ENCODE measurements at places on chromosomes 11 and 22. TPM values are rescaled to one million over a fixed set of nuclear protein-coding genes. Genes with fewer than 3 reads are reported as not detected.

GSTT2 gene
- total RNA-seq: 0.62 TPM

FXYD2 gene
- 1.4 TPM for total RNA-seq

ZP1 gene
- total RNA-seq: not detected

NXPE1 gene
- not detected for total RNA-seq

MAPK12 gene
- total RNA-seq: 13.2 TPM

RIC3 gene
- total RNA-seq: 11.1 TPM

F2 gene
- 0.11 TPM for total RNA-seq

GRCh38 chr22:26447584-26448329 is 18.7 kb downstream of the ASPHD2 start:
- no peak for DNase-seq

DNA sequence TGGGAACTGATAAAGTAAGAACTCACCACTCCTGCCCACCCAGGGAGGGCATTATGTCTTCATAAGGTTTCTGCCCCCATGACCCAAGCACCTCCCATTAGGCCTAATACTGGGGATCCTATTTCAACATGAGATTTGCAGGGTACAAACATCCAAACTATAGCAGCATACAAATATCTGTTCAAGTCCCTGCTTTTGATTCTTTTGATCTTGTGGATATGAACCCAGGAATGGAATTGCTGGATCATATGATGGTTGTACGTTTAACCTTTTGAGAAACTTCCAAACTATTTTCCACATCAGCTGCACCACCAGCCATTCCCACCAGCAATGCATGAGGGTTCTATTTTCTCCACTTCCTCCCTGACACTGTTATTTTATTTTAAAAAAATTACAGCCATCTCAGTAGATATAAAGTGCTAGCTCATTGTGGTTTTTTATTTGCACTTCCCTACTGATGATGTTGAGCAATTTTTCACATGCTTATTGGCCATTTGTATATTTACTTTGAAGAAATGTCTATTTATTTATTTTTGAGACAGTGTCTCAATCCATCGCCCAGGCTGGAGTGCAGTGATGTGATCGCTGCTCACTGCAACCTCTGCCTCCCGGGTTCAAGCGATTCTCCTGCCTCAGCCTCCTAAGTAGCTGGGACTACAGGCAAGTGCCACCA is 7.1 kb upstream of the ATG16L2 start:
- DNase-seq: no peak

DNA sequence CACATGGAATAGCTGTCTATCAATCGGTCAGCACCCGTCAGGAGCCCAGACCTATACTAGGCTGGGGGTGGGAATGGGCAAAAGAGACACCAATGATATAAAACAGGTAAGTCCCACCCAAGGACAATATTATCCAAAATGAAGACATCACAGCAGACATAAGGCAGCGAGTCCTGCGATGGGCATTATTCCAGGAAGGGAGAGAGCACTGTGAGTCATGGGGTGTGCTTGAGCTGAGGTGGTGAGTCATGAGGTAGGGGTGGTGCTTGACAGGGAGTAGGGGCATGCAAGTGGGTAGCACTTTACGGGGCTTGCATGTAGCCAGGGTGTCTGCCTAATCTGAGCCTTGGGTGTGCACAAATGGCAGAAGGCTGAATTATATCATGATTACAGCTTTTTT is 605.0 kb upstream of the CADM1 start:
- no peak for DNase-seq

- no peak for DNase-seq
These were observed 7.1 kb upstream of the TMA7B start for GRCh38 chr22:39953101-39953500.

DNA sequence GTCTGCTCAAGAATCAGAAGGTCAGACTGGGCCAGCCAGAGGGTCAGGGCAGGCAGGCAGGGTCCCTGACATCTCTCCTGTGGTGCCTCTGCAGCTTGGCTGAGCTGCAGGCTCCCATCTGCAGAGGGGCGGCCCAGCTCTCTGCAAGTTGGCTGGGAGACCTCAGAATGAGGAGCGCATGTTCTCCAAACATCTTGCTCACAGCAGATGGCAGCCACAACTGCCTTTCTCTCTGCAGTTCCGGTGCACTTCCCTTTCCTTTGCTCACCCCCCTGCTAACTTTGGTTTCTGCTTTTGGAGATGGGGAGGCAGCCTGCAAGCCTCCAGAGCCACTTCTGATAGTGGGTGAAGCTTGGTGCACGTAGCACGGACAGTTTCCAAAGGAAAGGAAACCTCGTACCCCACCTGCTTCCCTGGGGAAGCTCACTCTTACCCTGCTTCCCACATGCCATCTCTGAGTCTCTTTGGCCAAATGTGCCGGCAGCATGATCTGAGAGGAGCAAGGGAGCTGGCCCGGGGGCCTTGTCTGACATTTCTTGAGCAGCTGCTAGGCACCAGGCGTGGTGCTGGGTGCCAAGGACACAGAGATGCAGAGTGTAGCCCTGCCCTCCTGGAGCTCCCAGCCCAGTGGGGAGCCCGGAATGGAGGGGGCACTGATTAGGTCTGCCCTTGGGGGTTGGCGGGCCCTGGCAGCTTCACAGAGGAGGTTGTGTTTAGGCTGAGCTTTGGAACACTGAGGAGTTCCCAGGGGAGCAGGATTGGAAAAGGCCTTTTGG is 18.2 kb downstream of the DAGLA start:
- peak; percentile 55 for DNase-seq

- DNase-seq: no peak
These were observed 13.1 kb upstream of the UCP2 start for GRCh38 chr11:73995731-73996130.

DNA sequence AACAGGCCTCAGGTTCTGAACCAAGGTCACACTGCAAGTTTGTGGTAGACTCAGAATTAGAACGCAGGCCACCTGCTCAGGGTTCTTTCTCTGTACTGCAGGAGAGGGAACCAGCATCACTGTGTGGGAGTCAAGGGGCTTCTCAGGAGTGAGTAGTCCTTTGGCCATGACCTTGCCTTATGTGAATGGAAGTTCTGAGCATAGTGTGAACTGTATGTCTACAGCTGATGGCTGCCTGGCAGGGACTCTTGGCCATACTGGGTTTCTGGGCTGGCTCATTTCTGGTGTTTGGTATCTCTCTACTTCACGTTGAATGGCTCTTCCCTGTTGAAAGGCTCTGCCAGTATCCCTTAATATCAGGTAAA is 40.1 kb upstream of the TUB start:
- no peak for DNase-seq

DNA sequence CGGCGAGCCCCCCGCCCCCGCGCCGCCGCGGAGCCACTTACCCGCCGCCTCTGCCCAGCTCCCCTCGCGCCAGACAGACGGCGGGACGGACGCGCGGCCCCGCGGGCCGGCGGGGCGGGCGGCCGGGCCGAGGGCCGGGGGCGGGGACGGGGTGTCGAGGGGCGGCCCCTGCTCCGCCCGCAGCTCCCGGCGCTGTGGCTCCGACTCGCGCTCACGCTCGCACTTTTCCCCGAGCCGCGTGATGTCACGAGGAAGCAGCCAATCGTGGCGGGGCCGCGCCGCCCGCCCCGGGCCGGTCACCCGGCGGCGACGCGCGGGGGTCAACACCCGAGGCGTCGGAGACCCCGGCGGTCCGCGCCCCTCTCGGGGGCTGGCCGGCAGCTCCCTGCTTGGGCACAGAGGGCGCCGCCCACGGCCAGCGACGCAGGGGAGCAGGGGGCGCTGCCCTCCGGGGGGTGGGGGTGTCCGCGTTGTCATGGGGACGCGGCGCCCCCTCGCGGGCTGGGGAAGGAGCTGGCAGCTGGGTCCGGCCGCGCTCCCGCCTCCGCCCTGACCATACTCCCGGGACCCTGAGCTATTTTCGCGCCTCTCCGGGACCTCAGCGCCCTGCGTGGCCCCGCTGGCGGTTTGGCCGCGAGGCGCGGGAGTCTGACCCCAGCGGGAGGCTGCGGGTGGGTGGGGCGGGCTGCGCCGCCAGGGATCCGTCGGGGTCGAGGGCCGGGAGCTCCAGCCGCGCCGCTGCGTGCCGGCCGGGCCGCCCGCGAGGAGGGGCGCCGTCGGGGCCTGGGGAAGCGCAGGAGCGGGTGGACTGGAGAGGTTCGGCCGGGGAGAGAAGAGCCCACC is at the start of gene CHRM4:
Gene CHRM4 (minus strand): TSS at position 199 of the 843 bp plus-strand sequence. CDS start 5,219 bp downstream, outside the sequence.
- no peak for DNase-seq

GRCh38 chr11:96086111-96086510 is 162.2 kb upstream of the MTMR2 start:
- no peak for DNase-seq

- DNase-seq: peak; percentile 65
These were observed 44.5 kb downstream of the PARVB start for GRCh38 chr22:44068422-44069191.

DNA sequence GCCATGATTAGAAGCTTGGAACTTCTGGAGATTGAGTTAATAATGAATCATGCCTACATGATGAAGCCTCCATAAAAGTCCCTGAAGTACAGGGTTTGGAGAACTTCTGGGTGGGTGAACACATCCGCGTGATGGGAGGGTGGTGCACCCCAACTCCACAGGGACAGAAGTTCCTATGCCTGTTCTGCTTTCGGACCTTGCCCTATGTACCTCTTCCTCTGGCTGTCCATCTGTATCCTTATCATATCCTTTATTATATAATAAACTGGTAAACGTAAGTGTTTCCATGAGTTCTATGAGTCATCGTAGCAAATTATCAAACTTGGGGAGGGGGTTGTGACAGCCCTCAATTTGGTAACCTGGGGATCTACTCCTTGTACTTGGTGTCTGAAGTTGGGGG is 60.2 kb downstream of the ADM start:
- no peak for DNase-seq

- DNase-seq: no peak
These were observed 14.5 kb downstream of the RPS3 start for GRCh38 chr11:75413864-75414263.

DNA sequence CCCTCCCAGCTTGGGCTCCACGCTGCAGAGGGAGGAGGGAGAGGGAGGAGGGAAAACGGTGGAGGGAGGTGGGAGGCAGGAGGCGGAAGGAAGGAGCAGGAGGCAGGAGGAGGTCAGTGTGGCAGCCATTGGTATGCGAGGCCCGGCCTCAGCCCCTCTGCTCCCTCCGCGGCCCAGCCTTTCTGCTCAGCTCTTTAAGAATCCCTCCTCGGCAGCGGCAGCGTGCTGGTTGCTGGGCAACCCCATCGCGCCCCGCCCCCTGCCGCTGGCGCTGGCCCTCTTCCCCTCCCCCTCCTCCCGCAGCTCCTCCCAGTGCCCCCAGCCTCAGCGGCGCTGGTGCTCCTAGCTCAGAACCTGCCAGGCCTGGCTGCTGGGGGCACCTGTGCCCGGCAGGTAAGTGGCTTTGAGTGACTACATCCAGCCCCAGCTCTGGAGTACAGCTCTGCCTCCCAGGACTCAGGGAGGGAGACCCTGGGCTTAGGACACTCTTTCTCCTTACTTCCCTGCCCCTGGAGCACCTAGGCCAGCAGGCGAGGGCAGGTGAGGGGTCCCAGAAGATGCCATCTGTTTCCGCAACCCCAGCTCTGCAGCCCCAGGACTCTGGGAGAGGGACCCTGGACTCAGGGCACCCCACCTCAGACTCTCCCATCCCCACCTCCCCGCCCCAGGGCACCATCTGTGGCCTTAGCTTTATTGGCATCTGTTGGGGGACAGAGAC is 7.2 kb upstream of the FLRT1 start:
- no peak for DNase-seq

DNA sequence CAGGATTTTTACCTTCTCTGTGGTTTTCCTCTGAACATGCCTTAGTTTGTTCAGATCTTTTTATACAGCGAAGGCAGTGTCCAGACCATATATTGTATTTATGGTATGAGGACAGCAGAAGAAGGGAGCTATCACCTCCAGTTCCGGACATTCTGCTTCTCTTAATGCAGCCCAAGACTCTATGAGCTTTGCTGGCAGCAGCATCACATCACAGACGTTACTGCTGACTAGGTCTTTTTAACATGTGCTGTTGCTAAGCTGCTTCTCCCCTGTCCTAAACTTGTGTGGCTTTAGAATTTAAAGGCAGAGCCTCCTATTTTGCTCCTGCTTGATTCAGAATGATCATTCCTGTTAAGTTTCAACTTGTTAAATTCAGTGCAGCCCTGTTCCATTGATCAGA is 13.4 kb downstream of the MICAL2 start:
- DNase-seq: no peak

GRCh38 chr11:70155386-70155785 is 47.7 kb upstream of the FADD start:
- DNase-seq: no peak

- no peak for DNase-seq
These were observed 25.1 kb downstream of the OR2AG2 start for GRCh38 chr11:6746626-6747025.

DNA sequence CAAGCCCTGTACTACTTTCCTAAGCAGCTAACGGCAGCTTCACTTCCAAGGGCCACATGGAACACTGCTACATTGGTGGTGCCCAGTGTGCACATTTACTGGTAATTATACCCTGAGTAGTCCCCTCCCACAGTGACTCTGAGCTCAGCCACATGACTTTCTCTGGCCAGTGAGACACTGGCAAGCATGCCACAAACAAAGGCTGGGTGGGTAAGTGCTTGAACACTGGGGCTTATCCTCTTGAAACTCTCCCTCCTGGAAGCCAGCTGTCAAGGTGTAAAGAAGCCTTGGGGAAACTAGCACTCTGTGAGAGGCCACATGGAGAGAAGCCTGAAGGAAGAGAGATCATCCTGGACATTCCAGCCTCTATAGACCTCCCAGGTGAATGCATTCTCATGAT is 54.4 kb upstream of the DRD2 start:
- DNase-seq: no peak

DNA sequence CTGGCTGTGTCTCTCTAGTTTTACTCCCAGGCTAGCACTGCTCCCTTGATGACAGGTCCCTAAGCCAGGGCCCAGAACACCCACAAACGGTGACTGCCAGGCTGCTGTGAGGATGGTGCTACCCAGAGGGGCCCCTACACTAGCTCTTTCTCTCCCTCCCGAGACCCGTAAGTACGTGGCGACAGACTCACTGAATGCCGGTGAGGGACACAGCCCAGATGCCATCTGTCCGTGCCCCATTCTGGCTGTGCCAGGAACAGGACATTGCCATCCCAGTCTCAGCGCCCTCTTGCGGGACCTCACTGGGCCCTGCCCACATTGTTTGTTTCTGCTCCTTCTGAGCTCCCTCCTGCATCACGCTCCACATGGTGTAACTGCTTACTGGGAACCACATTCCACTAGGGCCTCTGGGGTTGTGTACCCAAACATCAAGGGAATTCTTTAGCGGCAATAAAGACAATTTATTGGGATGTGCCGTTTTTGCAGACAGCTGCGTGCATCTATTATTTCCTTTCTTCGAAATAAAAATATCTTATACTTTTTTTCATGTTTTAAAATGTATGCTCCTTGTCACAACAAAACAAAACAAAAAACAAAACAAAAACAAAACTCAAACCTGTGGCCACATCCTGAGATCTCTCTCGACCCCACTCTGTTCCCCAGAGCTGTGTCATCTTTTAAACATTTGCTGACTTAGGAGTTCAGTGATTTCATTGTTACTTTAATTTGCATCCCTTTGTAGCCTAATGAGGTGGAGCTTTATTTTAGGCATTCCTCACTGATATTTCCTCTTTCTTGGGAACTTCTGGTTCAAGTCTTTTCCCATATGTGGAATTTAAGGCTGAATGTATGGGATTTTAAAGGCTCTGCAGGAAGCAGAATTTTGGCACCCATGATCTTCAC is 4.4 kb upstream of the TPCN2 start:
- peak; percentile 84 for DNase-seq

- DNase-seq: no peak
These were observed 31.5 kb upstream of the GLYATL1 start for GRCh38 chr11:58907780-58908179.

Data from Right ventricle myocardium superior (tissue), 1 donor.